Memory B cell (primary cell): ENCODE measurements at places on chromosomes 11 and 22.
A peak's percentile ranks its signal among the peaks of the same experiment; 100 is the strongest.

DNA sequence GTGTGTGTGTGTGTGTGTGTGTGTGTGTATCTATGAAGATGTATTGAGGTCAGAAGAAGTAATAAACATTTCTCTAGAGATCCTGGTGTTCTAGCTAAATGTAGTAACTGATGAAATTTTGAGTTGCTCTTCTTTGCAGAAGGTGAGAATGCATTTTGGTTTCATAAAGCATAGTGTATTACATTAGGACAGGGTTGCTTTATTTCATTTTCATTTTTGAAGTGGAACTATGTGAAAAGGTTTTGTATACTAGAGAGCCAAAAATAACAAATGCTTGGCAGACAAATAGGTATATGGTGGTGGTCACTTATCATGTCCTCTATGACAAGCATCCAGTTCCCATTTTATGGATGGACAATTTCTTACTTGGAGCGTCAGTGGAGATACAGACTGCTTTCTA, 99.0 kb downstream of the CASP12 start:
- DNase-seq = no peak

- DNase-seq = no peak
Observed at GRCh38 chr11:75938543-75938942, 123.5 kb downstream of the UVRAG start.

DNA sequence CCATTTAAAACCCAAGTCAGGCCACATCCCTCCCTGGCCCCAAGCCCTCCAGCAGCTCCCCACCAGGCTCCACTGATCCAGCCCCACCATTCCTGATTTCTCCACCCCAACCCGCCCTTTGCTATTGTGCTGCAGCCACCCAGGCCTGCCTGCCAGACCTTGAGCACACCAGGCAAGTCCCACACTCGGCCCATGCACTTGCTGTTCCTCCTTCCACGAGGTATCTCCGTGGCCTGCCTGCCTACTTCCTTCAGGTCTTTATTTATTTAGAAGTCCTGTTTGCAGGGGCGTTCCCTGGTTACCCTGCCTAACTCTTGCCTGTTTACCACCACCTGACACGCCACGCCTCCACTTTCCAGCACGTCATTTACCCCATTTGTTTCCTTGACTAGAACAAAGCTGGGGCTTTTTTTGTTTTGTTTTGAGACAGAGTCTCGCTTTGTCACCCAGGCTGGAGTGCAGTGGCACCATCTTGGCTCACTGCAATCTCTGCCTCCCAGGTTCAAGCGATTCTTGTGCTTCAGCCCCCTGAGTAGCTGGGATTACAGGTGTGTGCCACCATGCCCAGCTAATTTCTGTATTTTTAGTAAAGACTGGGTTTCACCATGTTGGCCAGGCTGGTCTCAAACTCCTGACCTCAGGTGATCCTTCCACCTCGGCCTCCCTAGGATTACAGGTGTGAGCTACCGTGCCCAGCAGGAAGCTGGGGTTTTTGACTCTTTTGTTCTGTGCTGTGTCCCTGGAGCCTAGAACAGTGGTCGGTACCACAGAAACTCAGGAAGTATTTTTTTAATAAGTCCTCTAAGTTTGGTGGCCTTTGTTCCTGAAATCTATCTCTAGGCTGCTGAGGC, 6.7 kb downstream of the CENPM start:
- peak; percentile 96 for DNase-seq

- no peak for DNase-seq
Observed at GRCh38 chr11:74714904-74715303, 16.3 kb downstream of the CHRDL2 start.

DNA sequence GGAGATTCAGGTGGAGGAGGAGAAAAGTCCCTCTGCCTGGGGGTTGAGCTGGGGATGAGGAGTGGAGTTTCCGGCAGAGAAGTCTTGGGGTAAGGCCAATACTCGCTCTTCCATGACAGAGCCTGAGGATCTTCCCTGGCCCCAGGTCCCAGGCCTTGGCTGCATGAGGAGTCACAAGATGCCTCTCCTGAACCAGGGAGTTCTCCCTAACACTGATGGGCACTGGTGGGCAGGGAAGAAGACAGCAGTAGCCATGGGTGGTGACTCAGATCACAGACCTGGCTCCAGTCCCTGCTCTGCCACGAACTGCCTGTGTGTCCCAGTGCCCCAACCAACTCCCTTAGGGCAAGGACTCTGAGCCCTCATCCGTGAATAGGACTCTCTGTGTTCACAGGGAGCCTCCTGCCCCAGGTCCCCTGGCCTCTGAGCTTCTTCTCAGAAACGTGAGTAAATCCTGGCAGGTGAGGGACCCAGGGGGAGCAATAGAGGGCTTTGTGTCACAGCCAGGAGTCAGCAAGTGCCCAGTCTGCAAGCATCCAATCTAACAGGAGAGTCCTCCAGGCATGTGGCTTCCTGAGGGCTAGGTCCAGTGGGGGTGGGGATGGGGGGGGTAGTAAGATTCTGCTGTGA, 45.5 kb upstream of the FTH1 start:
- no peak for DNase-seq
